ENCODE measurements at places on chromosomes 7 and 10.

GRCh38 chr7:66380272-66380888 lies 175.2 kb downstream of the TPST1 start:
- DNase-seq, result no peak

- no peak for DNase-seq
Observed at GRCh38 chr10:28970231-28970630, 292.9 kb downstream of the BAMBI start.

GRCh38 chr7:45459476-45459875 lies 114.7 kb upstream of the ADCY1 start:
- no peak for DNase-seq

DNA sequence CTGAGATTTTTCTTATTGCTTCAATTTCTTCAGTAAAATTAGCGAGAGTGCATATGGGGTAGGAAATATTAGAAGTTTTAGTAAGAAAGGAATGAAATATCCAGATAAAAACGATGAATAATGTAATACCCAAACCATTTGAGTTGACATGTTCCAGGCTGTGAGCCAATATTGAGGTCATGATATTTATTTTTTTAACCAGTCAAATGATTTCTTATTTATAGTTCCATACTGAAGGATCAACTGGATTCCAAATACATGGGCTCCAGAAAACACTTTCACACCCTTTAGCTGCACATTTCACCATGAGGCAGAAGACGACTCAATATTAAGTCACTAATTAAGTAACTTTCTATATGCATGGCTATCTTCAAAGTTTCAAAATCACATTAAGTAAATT lies 312.5 kb downstream of the PPP1R3A start:
- no peak for DNase-seq

GRCh38 chr10:7445474-7446185 lies 34.8 kb upstream of the SFMBT2 start:
- no peak for DNase-seq

DNA sequence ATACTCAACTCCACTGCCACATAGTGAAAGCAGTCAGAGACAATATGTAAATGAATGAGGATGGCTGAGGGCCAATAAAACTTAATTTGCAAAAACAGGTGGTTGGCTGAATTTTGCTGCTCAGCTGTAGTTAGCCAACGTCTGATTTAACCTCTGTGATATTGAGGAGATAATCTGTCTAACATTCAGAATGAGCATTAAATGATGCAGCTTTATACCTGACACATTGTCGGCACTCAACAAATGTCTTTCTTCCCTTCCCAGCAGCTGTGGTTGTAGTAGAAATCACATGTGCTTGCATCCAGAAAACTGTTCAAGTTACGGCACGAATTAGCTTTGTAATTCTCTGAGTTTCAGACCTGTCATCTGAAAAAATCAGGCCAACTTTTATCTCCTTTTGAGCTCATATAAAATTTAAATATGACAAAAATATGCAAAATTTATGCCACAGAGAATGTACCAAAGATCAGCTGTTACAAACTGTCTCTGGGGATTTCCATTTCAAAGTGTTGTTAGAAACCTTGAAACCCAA lies 1239.7 kb downstream of the GATA3 start:
- DNase-seq, result no peak

- no peak for DNase-seq
Observed at GRCh38 chr10:101850749-101851148, 7.1 kb upstream of the KCNIP2 start.

DNA sequence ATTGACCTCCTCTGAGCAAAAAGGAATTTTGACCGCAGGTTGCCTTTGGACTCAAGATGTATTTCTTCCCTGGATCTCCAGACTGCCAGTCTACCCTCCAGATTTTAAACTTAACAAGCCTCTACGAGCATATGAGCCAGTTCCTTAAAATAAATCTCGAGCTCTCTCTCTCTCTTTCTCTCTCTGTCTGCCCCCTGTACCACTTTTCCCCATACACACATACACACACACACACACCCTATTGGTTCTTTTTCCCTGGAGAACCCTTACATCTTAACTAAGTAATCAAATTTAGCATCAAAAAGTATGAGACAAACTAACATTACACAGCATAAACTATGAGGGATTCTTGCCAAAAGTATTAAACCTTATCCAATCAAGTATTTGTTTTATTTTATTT lies 11.4 kb downstream of the BCAP29 start:
- no peak for DNase-seq

GRCh38 chr10:119701861-119702260 lies 24.0 kb upstream of the INPP5F start:
- DNase-seq, result no peak

DNA sequence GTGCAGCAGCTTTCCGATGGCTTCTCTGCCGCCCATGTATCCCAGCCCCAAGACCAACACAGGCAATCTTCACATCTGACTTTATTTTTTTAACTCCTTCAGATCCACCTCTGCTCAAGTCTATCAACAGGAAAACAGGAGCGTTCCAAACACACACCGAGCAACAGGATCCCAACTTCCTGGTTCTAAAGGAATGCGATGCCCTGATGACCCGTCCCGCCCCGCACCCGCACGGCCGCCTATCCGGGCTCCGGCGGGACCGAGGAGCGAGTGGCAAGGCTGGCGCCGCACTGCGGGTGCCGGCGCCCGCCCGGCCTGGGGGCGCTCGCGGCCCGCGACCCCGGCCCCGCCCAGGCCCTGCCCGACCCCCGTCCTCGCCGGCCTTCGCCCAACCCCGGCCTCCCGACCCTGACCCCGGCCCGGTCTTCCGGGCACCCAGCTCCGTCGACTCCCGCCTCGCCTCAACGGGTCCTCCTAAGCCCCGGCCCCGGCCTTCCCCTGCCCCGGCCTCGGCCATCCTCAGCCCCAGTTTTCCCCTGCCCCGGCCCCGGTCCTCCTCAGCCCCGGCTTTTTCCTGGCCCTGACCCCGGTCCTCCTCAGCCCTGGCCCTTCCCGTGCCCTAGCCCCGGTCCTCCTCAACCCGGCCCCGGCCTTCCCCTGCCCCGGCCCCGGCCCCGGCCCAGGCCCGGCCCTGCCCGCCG lies 730 bp downstream of the LARP4B start:
- no peak for DNase-seq

DNA sequence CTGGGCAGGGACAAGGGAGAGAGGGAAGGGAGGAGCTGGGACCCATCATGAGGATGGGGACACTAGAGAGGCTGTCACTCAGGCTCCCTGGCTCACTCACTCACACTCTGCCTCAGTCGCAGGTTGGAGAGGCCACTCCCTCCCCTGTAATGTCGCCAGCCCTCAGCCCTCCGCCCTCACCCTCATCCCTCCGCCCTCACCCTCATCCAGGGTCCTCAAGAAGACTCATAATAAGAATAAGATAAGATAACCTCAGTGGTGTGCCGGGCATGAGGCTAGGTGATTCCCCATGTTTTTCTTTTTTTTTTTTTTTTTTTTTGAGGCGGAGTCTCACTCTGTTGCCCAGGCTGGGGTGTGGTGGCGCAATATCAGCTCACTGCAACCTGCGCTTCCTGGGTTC lies 92.2 kb downstream of the GTF2IRD1 start:
- DNase-seq, result no peak
